Cortex of kidney (tissue), 1 donor: ENCODE measurements at places on chromosomes 6 and 20.

GRCh38 chr6:150717419-150717818 is 117.7 kb downstream of the PLEKHG1 start:
- DNase-seq: no peak

DNA sequence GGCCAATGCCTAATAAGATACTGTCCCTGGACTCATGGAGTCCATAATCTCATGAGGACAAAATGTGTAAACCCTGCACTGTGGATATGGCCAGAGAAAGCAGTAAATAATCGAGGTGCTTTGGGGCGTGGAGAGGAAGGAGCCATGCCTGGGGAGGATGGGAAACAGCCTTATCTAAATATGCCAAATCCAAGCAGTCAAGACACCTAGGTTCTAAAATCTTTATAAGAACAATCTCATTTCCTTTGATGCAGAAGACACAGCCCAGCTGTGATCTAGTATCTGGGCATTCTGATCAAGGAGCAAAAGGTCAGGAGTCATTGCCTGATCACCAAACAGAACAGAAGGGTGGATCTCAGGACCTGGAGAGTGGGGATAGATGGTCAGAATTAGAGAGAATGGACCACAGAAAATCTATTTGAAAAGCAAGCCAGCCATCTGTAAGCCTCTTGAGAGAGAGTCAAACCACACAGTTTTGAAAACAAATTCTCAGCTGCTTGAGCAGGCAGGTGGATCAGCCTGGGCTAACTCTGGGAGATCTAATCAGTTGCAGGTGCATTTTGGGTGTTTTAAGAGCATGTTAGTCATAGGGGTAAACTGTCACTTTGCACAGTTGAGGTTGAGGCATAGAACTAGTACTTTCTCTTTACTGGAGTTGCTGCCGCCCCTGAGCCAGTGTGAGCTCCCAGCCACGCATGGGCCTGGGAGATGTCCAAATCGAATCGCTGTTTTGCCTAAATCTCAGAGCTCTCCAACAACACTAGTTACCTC is 130.8 kb upstream of the TNFAIP3 start:
- no peak for DNase-seq

GRCh38 chr20:57473246-57474048 is 51.5 kb downstream of the CTCFL start:
- no peak for DNase-seq

DNA sequence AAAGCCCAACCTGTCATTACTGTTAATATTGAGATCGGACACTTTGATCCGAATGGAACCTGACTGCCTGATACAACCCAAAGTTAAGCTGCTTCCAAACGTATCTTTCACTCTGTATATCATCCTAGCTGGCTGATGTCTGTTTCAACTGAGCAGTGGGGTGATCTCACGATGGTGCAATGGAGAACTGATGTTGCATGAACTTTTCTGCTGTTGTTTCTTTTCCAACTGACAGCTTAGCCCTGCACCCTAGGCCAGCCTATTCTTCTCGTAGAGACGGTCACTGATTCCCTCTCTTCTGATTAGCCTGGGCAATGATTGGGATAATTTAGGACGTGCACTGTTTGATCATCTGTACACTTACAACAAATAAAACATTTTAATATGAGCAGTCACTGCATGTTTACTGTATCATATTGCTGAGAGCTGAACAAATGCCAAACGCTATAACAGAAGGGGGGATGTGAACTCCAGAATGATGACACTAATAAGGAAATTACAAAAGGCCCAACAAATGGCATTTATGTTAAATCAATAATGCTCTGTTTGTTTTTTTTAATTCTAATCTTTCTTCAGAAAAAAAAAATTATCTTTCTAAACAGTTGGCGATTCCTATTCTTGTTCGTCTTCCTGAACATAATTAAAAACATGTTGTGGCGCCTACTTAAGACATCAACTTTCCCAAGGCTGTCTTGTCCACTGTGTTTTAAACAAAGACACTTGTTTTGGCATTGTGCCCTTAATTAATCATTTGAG is 184.8 kb downstream of the ZNF217 start:
- DNase-seq: no peak

- DNase-seq: no peak
These were observed 329.2 kb downstream of the DHX35 start for GRCh38 chr20:39291301-39291700.

DNA sequence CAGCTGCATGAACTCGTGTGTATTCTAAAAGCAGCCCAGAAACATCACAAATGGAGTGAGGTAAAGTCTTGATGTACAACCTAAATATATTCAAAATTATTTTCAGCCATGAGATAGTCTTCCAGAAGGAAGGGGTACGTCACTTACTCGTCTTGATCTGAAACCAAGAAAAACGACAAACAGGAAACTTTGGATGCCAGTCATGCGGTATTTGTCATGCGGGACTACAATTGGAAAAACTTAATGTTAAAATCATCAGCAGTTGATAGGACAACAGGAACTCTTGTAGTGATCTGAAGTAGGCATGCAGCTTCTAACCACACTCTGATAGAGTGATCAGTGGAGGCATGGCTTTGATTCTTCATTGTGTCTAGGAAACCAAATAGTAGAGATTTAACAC is 29.7 kb downstream of the FAM217A start:
- no peak for DNase-seq

DNA sequence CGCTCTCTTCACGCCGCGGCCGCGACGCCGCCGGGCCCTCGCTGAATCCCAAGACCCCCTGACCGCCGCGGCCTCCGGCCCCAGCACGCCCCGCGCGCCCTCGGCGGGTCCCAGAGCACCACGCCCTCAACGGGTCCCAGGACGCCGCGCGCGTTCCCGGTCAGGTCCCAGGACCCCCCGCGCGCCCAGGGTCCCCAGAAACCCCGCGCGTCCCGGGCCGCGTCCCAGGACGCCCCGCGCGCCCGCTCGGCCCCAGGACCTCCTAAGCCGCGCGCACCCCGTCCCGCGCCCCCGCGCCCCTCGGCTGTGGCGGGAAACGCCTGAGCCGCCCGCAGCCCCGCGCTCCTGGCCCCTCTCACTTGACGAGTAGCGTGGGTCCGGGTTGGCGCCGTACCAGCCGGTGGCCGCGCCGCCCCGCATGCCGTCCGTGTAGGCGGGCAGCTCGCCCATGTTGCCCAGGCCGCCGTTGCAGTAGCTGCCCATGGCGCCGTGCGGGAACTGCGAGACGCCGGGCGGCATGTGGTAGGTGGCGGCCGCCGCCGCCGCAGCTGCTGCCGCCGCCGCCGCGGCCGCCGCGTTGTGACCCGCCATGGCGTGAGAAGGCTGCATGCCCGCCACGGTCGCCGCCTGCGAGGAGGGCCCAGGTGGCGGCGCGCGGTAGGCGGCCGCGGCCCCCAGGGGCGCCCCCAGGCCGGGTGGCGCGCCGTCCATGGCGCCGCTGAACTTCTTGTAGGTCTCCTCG is 556 bp downstream of the NKX2-4 start:
- no peak for DNase-seq

DNA sequence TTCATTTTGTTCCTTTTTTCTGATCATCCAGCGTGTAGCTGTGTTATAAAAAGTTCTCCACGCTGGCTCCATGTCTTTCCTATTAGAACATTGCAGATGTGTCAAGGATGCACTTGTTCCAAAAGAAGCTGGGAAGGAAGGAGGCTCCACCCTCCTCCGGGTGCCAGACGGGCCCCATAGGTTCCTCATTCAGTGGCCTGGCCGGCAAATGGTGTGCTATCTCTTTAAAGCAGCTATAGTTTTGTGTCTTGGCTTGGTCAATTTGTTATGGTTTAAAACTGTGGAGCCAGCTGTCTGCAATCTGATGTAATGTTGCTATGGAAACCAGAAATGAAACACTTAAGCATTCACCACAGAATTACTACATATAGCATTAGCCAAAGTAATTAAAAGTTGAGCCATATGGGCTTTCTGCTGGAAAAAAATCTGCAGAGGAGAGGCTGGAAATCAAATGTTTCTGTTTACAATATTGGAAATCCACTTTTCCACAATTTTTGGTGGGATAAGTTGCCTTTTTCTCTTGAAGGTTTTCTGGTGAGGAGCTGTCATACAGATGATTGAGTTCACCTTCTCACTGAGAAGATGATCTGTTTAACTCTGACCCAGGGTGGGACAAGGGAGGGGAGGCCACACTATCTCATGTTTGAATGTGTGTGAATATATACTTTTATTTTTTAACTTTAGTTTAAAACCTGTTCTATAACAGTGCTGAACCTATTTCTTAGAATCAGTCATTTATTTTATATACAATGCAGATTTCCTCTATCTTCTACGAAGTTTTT is 167.4 kb downstream of the SASH1 start:
- no peak for DNase-seq

DNA sequence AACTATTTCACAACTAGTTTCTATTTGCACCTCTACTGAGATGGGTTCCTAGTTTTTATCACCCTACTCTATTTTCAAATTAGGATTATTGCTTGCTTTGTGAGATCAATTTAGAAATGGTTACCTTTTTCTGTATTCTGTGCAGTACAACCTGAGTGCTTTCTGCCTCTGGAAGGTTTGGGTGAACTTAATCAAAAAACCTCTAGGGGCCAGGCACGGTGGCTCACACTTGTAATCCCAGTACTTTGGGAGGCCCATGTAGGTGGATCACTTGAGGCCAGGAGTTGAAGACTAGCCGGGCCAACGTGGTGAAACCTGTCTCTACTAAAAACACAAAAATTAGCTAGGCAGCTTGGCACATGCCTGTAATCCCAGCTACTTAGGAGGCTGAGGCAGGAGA is 63.3 kb downstream of the SCAF8 start:
- no peak for DNase-seq

- no peak for DNase-seq
These were observed 209.9 kb upstream of the ZFP64 start for GRCh38 chr20:52401431-52401830.

DNA sequence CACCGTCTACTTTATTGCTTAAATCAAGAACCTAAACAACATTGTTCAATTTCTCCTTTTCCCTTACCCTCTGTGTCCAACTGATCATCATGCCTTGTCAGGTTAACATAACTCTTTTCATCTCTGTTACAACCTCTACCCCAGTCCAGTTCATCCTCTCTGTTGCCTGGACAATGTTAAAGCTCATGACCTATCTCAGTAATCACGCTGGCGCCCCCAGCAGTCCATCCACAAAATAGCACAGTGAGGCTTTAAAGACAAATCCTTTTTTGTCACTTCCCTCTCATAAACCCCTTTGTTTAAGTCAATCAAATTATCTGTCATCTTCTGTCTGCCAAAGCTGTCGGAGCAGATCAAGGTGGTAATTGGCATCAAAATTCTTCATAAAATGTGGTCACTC is 140.1 kb downstream of the QKI start:
- DNase-seq: no peak

DNA sequence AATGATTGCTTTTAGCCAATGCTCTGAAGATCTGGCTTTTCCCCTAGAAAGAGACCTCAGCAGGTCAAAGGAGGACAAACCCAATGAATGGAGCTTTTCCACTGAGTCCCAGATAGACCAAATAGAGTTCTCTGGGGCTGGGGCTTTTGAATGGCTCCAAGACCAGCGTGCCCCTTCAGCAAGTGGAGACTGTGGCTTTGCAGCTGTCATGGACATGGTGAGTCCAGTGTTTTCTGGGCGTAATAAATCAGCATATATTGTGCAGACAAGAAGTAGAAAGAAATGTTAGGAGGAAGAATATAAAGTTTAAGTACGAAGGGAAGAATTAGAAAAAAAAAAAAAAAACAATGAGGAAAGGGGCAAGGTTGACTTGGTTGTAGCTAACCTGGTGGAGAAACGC is 28.1 kb downstream of the ULBP1 start:
- no peak for DNase-seq

DNA sequence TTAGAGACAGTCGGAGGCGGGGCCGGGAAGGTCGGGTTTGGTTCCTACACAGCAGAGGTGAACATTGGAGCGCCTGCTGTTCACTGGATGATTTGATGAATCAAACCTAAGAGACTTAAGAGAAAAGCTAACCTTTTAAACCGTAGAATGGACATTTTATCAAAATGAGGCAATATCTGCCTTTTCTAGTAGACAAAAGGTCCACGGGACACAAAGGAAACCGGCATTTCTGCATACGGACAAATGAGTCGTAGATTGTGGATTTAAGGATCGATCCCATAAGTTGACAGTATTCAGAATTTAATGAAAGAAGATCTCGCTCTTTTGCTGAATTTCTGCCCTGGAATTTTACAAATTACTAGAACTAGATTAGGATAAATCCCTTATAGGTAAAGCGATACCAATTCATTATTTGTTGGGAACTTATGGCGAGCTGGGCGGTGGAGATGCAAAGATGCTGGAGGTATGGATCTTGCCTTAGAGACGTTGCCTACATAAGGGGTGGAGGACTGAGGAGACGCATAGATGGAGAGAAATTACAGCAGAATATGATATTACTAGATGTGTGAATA is 400 bp downstream of the PAK1IP1 start:
- DNase-seq: no peak

DNA sequence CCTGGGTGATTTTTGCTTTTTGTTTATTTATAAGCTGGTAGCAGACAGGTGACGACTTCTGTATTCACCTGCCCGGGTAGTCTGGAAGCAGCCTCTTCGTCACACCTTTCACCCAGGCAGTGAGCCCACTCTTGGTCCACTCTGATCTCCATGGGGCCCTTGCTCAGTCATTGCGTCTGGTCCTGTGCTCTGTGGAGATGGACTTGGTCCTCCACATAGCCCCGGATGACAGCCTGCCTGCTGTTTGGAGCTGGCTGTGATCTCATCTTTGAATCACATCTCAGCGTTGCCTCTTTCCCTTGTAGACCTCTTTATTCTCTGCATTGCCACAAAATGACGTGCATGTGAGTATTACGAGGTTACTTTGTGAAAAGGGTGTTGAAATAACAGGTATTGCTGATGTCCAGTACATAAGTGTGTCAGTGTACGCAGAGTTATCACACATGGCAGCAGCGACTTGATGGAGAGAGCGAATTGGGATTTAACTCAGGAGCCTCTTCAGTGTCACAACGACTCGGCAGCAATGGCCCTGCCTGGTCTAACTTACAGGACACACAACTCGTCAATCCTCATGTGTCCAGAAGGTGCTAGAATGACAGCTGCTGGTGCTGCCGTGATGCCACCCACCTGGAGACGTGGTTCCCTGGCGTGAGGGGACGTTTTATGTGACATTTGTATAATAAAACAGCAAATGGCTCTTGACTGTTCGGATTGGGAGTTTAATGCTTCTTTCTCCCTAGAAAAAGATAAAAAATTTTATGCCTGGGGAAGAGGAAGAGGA is 24.2 kb upstream of the FRMD1 start:
- DNase-seq: no peak

GRCh38 chr6:74431873-74432580 is 736.0 kb downstream of the CD109 start:
- no peak for DNase-seq

- no peak for DNase-seq
These were observed 782 bp upstream of the FOXA2 start for GRCh38 chr20:22584922-22585785.

- DNase-seq: no peak
These were observed 47.1 kb downstream of the MCUR1 start for GRCh38 chr6:13767121-13767808.
